Mesenchymal stem cell (in vitro differentiated cells and primary cell): ENCODE measurements at places on chromosomes 16 and 17.
A peak's percentile ranks its signal among the peaks of the same experiment; 100 is the strongest.

- no peak for DNase-seq
Measured at GRCh38 chr16:29813644-29814562, 1.9 kb downstream of the PRRT2 start.

GRCh38 chr16:17828012-17828411, 357.3 kb upstream of the XYLT1 start:
- DNase-seq: no peak

GRCh38 chr17:72432143-72432621, 311.4 kb downstream of the SOX9 start:
- DNase-seq: peak; percentile 43

DNA sequence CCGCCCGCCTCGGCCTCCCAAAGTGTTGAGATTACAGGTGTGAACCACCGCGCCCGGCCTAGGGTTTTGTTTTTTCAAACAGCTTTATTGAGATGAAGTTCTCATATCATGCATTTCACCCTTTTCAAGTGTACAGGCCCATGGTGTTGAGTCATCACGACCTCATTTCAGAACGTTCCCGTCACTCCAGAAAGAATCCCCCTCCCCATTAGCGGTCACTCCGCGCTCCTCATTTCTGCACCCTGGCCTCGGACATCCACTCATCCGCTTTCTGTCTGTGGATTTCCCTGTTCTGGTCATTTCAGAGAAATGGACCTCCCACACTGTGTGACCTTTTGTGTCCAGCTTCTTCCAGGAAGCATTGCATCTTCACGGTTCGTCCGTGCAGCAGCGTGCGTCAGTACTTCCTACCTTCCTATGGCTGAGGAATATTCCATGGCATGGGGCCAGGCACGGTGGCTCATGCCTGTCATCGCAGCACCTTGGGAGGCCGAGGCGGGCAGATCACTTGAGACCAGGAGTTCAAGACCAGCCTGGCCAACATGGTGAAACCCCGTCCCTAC, 135.2 kb upstream of the GSE1 start:
- peak; percentile 52 for DNase-seq

DNA sequence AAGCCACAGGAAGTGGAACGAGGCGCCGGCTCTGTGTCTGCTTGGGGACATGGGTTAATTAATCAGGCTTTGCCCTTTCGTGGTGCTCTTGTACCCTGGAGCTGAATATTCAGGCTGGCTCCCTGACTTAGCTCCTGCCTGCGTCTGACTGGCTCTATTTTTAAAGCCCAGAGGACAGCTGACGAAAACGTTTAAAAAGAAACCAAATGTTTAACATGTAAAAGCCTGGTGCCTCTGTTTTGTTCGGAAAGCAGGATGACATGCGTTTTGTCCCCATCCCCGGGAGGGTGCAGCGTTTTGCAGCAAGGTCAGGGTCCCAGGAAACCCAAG, 61.1 kb downstream of the NT5M start:
- DNase-seq: no peak

DNA sequence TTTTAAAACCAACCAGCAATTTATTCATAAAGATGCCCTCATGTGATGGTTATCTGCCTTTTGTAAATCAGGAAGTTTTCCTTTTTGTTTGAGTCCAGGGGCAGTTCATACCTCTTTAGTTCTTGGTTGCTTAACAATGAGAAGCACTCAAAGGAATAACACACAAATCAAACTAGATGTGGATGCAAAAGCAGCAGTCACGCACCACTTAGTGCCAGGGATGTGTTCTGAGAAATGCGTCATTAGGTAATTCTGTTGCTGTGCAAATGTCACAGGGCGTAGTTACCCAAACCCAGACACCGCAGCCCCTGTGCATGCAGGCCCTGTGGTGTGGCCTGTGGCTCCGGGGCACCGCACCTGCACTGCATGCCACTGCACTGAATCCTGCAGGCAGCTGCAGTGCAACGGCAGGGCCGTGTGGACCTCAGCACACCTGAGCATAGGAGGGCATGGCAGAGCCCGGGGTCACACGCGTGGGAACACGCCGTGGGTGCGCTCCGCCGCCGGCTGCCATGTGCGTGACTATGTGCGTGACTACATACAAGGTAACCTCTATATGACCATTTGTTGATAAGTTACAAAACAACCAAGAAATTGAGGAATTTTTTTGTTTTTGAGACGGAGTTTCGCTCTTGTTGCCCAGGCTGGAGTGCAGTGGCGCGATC, 39.6 kb downstream of the PKD1 start:
- DNase-seq: no peak

DNA sequence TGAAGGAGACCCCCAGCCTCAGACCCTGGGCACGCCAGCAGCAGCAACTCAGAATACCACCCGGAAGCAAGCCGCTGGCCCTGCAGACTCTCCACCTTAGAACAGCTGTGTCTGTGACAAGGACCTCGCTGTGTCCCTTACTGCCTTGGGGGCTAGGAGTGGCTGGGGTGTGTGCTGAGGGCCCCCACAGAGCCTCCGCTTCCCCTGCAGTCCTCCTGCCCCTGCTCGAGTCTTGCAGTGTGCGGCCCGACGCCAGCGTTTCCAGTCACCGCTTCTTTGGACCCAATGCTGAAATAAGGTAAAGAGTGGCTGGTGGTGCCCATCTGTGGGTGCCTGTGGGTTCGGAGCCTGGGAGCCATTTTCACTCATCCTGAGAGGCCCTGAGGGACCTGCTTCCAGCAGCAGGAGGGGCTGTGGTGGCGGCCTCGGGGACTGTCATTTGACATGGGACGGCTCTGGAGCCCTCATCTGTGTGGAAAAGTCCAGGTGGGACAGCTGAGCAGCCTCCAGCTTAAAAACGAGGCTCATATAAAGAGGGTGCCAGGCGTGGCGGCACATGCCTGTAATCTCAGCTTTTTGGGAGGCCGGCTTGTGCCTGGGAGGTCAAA, 14.7 kb upstream of the MC1R start:
- no peak for DNase-seq

DNA sequence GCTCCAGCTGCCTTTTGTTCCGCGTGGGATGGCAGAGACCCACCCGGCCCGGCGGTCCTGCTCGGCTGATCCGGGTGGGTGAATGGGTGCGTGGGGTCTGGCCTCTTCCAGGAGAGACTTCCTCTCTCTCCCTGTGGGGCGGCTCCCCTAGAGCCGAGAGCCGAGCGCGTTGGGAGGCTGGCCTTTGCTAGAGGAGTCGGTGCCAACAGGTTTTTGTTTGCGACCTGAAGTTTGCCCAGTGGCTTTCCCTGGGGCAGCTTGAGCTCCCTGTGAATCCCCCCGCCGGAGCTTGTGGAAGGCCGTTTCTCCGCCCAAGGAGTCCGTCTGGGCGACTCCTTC, 970 bp downstream of the EPN2 start:
- peak; percentile 32 for DNase-seq

DNA sequence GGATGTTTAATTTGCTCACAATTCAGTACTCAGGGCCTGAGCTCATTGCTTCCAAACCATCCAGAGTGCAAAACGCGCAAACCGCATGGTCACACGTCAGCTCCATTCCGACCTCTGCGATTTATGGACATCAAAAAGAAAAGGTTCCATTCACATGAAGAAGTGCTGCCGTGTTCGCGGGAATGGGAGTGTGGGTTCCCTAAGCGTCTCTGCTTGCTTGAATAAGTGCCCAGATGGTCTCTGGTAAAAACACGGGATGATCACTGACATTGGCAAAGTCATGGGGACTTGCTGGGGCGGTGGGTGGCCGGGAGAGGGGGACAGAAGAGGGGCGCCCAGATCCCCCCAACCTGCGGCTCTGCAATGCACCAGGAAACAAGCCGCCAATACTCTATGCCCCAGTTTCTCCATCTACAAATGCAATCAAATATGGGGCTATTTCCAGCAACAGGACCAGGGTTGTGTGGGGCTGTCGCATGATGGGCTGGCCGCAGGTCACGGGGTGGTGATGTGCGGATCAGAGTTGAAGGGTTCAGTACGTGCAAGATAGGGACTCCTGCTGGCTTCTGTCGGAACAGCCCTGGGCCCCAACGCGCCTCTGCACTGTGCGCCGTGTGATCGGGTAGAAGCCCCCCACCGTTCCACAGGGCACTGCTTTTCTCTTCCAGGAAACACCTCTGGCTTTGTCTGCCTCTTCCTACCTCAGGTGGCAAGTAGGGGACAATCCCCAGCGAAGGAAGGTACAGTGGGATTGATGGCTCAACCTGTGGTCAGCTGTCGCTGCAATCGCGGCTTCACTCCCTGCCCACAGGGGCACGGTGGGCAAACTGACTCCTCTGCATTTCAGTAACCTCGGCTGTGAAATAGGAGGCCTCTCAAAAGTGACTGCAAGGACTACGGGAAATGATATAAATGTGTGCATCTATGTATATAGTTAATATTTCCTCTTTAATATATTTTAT, 11.2 kb downstream of the FOXF1 start:
- DNase-seq: peak; percentile 9

DNA sequence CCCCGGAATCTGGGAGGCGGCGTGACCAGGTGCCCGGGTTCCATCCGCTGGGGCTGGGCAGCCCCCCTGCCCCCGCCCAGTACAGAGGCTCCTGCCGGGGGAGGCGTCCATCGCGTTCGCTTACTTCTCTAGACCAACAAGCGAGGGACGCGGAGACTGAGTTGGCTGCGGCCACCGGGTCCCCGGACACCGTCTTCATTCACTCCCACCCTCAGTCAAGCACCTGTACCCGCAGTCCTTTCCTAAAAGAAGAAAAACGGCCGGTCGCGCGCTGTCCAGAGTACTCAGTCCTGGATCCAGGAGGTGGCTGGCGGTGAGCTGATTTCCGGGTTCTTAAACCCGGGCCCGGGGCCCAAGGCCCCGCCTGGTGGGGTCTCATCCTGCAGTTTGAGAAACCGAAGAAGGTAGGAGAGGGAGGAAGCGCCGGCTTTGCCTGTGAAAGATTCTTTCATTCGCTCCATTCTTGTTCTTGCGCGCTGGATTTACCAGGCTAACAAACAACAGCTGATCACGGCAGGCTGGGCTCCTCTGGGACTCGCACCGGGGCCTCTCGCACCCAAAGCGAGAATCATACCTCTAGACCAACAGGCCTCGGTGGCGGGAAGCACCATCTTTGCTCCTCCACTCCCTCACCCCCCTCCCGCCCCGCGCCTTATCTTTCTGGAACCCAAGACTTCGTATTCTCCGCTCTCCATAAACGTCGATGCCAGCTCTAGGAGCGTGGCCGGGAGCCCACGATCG, 17.4 kb upstream of the OR1F1 start:
- DNase-seq: peak; percentile 33

DNA sequence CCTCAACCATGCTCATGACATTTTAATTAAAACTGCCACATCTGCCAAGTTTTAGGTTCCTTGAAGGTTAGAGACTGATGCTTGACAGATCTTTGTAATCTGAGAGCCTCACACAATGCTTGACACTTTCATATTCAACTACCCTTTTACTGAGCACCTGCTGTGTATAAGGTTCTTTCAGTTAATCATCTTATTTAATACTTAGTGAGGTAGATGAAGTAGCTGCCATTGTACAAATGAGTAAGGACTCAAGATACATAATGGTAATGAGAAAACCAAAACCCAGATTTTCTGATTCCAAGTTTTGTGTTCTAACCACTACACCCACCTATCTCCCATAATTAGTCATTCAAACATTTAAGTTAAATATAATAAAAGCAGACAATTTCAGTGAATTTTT, 35.4 kb upstream of the ARL6IP1 start:
- no peak for DNase-seq

DNA sequence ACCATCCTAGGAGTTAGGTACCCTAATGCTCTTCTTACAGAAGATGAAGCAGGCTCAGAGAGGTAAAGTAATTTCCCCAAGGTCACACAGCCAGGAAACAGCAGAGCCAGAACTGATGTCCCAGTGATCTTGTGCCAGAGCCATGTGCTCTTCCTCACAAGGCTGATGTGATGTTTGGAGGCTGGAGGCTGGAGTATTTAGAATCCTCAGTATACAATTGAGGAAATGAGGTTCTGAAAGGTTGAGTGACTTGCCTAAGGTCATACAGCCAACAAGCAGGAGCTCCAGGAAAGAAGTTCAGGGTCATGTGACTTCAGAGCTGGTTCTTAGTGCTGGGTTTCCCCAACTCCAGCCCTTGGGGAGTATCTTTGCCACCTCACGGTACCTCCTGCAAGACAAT, 18.5 kb downstream of the ITPRIPL2 start:
- DNase-seq: no peak

DNA sequence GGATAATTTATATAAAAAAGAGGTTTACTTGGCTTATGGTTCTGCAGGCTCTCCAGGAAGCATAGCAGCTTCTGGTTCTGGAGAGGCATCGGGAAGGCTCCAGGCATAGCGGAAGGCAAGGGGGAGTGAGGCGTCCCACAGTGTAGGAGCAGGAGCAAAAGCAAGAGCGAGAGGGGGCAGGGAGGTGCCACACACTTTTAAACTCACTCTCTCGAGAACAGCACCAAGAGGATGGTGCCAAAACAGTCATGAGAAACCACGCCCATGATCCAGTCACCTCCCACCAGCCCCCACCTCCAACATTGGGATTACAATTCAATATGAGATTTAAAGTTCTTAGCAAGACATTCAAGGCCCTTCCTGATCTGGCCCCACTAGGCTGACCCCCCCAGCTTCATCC, 50.0 kb upstream of the LGALS9 start:
- no peak for DNase-seq

- no peak for DNase-seq
Measured at GRCh38 chr17:81270279-81270678, 24.8 kb downstream of the SLC38A10 start.

DNA sequence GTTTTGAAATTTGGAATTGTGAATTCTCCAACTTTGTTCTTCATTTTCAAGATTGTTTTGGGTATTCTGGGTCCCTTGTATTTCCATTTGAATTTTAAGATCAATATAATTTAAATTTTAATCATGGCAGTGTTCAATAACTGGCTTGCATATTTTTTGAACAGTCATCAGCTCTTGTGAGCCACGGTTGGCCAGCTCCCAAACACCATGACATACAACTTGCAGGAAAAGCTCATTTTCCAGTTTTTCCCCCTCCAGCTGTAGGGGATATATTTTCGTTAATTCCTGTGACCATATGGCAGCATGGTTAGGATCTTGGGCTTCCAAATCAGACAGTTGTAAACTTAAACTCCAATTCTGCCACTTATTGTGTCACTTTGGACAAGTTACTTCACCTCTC, 690.1 kb downstream of the WWOX start:
- no peak for DNase-seq

DNA sequence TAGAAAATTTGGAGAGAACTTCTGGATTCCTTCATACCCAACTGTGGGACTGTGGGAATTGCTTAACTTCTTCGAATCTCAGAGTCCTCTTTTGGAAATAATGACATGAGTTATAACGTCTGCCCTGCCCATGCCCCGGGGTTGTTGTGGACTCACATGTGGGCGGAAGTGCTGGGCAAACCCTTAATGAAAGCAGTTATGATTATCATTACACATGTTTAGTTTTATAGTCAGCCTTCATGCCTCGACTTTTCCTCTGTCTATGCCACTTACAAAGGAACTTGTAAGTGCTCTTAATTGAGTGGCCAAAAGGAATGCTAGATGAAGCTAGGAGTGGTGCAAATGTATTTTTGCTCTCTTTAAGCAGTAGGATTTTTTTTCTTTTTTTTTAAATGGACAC, 3.9 kb downstream of the KRT27 start:
- DNase-seq: no peak
